ENCODE measurements at places on chromosomes 6 and 20.
A peak's percentile ranks its signal among the peaks of the same experiment; 100 is the strongest.

- no peak for DNase-seq
Observed at GRCh38 chr6:36069573-36069972, 42.0 kb downstream of the MAPK14 start.

GRCh38 chr6:42440027-42440426, 11.7 kb downstream of the TRERF1 start:
- DNase-seq: no peak

DNA sequence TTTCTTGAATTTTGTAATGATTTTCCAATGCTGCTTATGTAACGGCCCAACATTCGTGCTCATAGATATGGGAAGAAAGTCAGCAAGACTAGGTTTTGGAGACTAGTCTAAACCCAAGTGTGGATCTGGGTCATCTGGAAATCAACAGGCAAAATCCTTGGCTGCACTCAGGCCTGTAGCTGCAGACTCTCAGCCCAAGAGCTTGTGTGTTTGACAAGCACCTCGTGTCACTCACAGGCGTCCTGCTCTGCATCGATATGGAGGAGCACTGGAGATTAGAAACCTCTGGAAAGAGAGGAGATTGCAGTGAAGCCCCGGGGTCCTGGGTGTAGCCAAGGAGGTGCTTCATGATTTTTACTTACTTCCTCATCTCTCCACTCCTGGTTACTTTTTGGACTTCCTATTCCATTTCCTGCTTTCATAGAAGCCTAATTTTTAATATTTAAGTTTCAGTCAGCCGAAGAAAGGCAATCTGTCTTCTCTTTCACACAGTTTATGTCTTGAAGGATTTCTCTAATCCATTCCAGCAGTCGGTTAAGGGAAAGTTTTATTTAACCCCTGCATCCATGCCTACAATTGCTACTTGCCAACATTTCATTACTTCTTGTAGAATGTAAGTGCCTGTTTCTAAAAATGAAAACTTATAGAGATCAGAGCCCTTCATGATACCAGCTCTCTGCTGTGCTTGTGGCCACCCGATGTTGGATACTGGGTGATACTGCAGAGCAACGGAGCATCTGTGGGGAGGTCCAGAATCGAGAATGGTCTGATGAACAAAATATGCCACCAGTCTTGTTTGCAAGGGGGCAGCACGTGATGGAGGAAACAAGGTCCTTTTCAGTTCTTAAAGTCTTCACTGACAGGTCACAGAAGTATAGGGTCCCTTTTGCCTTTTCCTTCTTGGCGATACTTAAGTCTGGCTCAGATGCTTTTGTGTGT, 296.3 kb downstream of the QKI start:
- DNase-seq: no peak

DNA sequence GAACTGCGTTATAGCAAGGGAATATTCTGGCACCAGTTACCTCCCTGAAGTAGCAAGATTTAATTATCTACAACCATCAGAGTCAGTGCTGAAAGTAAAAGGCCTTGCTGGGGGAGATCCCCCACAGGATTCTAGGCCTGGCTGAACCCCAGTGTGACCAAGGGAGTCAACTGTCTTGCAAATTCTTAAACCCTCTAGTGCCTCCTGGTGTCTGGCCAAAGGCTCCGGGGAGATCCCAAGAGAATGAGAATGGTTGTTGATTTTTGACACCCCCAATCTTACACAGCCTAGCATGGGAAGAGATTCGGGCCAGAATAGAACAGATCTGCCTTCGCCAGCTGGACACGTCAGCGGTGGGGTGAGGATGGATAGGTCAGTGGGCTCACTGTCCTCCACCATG, 179.4 kb downstream of the ERMARD start:
- no peak for DNase-seq

- DNase-seq: peak; percentile 18
Observed at GRCh38 chr20:8389381-8390036, 257.4 kb downstream of the PLCB1 start.

DNA sequence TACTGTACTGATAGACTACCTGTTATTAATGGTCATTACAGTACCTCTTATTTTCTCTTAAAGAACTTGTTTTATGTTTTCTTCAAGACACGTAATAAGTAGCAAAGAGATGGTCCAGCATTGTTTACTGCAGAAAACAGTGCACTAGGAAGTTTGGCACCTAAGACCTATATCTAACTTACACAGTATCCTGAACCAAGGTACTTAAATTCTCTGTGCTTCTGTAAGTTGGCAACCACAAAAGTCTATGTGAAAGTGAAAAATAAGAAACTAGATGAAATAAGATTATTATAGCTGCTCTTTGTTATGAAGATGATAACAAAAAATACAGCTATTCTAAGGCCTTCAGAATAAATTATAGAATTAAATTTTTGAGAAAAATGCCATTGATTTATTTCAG, 411.7 kb upstream of the SOX4 start:
- DNase-seq: no peak

- DNase-seq: no peak
Observed at GRCh38 chr20:21571841-21572690, 58.2 kb upstream of the NKX2-2 start.

DNA sequence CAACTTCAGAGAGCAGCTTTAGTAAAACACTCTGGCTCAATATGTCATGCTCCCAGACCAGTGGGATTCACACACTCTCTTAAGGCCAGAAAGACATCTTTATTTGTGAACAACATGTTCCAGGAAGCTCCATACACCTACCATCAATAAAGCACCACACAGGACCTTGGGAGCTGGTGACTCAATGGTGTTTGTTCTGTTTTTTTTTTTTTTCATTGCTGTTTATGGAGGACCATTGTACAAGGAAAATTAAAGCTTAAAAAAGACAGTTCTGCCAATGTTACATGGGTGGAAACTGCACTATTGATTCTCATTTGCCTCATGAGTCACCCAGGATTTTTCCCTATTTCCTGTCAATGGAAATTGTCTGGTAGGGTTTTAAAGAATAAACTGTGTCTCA, 36.3 kb upstream of the TENT5A start:
- no peak for DNase-seq

GRCh38 chr6:88517737-88518136, 351.6 kb upstream of the CNR1 start:
- DNase-seq: no peak

GRCh38 chr6:132511210-132511830, 1.6 kb downstream of the STX7 start:
- no peak for DNase-seq

DNA sequence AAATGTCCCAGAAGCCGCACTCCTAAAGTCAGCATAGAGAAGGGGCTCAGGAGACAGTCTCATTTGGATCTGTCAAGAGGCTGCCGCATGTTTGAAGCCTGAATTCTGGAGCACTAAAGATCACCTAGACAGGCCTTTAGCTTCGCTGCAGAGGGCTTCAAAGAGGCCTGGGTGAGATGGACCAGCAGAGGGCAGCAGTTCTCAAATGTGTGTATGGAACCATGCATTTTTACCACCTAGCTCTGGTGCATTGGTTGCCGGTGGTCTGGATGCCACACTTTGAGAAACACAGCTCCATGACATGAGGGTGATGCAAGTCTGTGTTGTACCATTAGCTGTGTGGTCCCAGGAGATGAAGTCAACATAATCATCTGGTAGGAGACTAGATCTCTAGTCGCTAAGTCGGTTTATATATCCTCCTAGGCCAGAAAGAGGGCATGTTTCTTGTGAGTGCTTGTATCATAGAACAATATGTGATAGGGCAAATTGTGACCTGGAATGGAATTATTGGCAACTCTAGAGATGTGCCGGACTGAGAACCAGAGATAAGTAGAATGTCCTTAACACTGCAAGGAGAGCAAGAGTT, 64.8 kb downstream of the KIAA0319 start:
- DNase-seq: peak; percentile 80

- no peak for DNase-seq
Observed at GRCh38 chr6:46979206-46979605, 57.5 kb upstream of the ADGRF5 start.

GRCh38 chr6:123788319-123788718, 15.3 kb upstream of the NKAIN2 start:
- DNase-seq: no peak

DNA sequence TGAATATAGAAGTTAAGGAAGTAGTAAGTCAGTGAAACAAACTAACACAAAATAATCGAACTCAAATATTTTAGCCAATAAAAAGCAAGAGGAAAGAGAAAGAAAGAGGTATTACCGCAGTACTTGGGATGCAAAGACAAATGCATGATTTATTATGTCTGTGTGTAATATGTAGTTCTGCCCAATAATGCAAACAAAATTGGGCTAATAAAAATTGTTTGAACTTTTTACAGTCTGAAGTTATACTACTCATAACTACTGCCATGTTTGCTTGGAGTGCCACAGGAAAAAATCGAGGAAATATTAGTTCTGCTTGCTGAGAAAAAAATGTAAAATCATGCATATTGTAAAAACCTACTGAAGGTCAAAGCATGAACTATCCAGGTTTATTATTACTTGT, 360.3 kb upstream of the KCNQ5 start:
- DNase-seq: no peak

DNA sequence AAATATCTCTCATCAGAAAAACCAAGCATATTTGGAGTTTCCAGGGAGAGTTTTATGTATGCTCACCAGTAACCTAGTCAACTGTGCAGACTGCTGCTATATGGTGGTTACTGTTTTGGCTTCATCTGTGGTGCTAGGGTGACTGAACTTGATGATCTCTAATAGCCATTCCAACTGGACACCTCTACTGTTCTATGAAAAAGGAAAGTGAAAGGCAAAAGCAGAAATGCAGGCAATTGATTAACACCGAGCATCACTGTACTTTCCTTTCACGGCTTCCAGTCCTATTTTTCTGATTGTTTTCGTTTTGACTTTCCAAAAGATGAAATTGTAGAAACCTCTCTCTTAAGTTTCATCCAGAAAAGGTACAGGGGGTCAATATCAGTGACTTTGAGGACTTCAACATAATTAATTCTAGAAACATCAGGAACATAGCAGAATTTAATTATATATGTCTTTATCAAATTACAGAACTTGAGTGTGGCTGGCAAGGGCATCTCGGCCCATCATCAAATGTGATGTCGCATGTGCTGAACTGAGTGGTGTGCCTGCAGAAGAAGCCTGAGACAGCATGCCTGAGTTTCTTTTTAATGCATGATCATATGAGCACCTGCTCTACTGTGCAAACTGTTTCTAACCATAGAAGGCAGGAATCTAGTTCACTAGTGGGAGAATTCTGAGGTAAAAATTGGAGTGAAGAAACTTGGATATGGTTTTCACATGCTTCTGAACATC, 464.3 kb upstream of the FLRT3 start:
- no peak for DNase-seq

- no peak for DNase-seq
Observed at GRCh38 chr6:13278164-13278563, 50.2 kb downstream of the TBC1D7 start.

DNA sequence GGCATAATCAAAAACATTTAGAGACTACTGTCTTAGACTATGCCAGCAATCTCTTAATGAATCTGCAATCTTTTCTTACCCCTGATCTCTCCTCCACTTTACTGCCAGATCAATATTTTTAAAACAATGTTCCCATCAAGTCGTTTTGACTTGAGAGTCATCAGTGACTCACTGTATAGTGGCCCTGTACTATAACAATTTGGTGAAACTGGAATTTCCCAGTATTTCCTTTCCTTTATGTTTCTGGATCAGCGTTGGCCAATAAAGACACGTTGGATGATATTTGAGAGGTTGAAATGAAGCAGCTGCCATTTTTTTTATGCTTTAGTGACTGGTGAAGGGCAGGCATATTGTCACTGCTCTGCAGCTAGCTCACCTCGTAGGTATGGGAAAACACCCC, 10.1 kb upstream of the SMIM13 start:
- DNase-seq: no peak

GRCh38 chr20:43955062-43955749, 40.6 kb downstream of the TOX2 start:
- peak; percentile 25 for DNase-seq

DNA sequence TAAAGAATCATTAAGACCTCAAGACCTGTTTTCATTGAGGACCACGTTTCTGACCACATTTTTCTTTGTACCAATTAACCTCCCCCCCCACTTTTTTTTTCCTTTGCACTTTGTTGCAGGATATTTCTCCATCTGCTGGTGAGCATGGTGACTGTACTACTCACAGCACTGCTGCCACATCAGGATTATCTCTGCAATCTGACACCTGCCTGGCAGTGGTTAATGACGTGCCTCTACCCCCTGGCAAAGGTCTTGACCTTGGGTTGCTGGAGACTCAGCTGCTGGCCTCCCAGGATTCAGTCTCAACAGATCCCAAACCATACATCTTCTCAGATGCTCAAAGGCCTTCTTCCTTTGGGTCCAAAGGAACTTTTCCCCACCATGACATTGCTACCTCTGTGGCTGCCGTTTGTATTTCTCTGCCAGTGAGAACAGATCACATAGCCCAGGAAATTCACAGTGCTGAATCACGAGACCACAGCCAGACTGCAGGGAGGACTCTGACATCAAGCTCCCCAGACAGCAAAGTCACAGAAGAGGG, 46.6 kb upstream of the EDN3 start:
- DNase-seq: no peak

DNA sequence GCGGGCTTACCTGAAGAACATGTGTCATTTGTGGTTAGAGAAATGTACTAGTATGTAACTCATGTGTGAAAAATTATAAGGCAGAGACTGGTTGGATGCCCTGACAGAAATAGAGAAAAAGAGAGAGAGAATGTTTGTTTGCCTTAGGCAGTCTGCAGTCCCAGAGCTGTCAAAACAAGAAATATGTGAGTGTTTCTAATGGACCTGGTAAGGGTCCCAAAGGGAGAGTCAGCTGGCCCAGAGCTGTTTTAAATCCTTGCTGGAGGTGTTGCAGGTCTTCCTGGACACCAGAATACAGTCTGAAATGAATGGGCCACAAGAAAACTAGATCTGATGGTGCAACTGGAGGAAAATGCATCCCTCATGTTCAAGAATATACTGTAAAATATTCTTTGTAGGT, 158.3 kb upstream of the OGFRL1 start:
- DNase-seq: no peak

DNA sequence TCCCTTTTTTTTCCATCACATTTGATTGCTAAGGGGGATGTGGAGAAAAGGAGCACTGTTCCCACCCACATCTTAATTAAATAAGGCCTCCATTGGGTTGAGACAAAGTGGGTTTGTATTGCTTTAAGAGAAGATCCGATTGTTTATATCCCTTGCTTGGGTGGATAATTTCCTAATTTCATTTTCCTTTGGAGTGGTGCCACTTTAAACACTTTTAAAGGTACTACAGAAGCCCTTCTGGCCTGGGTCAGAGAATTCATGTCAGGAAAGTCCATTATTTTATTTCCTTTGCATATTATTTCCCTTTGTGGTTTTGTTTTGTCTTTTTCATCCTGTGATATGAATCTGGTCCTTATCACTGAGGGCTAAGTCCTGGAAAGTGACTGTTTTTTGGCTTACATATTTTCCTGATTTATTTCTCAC, 56.9 kb downstream of the PHACTR2 start:
- no peak for DNase-seq

GRCh38 chr20:53805895-53806384, 212.3 kb upstream of the ZNF217 start:
- no peak for DNase-seq

Data from body of pancreas (tissue), 4 donors.